ENCODE measurements at places on chromosomes 7 and 10.

DNA sequence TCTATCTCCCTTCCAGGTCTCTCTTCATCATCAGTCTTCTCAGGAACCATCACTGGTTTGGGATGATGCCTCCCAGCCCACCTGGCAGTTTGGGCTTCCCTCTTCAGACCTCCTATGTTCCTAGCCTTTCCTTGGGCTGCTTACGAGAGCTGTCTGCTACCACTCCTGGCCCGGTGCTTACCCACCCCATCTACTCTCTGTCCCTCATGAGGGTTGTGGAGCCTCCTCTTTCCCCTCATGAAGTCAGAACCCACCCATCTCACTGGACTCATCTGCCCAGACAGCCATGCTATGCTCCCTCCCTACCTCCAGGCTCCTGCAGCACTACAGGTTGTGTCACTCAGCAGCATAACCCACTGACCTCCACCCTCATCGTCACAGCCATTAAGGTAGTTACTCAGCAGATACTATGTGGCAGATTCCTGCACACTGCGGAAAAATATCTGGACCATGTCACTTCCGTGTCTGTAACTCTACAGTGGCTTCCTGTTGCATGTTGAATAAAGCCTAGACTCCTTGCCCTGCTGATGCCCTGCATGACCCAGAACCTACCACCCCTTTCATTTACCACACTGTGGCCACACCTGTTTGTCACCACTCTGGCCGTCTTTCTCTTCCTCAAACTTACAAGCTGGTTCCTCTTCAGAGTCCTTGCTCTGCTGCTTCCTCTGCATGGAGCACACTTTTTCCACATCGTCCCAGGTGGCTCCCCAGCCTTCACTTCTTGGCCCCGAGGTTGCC, 2.0 kb downstream of the DBNL start:
- DNase-seq: no peak

GRCh38 chr7:47225387-47226131, 356.4 kb downstream of the TNS3 start:
- DNase-seq: no peak

DNA sequence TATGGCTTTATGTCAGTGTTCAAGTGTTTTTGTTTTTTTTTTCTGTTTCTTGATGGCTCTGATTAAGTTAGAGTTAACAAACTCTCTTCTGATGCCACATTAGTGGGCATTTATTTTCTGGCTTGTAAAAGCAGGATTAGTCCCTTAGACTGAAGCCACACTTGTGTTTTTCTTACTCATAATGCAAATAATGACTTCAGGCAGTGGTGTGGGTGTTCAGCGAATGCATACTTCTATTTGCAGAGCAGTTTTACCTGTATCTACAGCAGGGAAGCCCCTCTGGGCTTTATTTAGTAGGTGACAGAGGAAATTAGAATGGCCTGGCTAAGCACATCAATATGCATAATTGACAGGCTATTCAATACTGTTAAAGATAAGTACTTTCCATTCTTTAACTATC, 79.9 kb downstream of the CNNM2 start:
- DNase-seq: no peak

DNA sequence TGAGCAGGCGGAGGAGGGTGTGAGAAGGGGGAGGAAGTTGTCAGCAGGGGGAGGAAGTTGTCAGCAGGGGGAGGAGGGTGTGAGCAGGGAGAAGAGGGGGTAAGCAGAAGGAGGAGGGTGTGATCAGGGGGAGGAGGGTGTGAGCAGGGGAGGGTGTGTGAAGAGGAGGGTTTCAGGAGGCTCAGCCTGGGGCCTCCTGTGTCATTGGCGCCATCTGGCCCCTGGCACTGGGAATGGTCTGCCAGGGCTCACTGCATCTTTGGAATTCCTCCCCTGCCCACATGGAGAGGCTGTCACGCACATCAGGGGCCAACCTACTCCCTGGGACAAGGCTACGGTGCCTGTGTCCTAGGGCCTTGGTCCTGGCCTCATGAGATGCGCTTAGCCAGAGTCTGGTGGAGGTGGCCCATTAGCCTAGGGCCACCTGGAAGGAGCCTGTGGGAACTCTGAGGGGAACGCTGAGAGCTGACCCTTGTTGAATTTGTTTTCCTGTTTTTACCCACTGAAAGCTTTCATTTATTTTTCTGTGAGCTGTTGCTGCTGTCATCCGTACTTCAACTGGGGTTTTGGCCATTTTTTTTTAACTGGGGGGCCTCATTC, 18.0 kb downstream of the CAMK2B start:
- DNase-seq: peak; percentile 54

- no peak for DNase-seq
Observed at GRCh38 chr7:158710651-158711102, 6.1 kb upstream of the NCAPG2 start.

- DNase-seq: peak; percentile 51
Observed at GRCh38 chr10:46544989-46545791, 11.3 kb downstream of the GPRIN2 start.

DNA sequence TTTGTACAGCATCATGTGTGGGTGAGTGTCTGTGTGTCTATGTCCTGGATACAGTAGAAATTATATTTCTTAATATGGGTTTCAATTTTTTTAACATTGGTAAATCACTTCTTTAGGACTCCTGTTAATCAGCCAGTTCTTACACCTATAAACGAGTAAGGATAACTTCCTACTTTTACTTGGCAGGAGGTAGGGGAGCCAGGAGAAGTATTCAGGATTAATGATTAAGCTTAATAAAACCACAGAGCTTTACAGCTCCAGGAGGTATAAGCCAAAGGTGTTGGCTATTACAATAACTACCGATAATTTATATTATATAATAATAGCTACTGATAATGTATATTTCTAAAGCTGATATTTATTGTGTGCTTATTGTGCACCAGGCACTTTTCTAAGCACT, 1.7 kb upstream of the FAM3C start:
- DNase-seq: no peak

GRCh38 chr10:131977323-131978096, 4.2 kb downstream of the BNIP3 start:
- no peak for DNase-seq

- DNase-seq: no peak
Observed at GRCh38 chr10:126384269-126384873, 3.9 kb downstream of the ADAM12 start.

- DNase-seq: no peak
Observed at GRCh38 chr7:107643407-107643806, 17.2 kb upstream of the SLC26A4 start.

DNA sequence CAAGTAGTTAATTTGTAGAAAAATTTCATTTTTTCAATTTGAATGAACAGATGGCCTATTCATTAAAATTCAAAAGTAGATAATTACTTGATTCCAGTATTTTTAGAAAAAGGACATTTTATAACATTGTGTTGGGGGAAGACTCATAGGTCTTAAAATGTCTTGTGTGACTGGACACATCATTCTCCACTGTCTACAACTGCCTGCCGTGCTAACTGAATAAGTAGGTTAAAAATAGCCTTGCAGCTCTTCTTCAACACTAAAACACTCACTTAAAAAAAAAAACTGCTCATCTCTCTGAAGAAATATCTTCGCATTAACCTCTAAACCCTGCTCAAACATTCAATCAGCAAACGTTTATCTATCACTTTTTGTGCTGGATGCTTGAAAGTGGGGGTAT, 253.8 kb downstream of the CSTF2T start:
- DNase-seq: no peak

- DNase-seq: no peak
Observed at GRCh38 chr10:97003151-97003803, 171.2 kb downstream of the LCOR start.

GRCh38 chr10:61825628-61826027, 75.9 kb upstream of the ARID5B start:
- DNase-seq: no peak

DNA sequence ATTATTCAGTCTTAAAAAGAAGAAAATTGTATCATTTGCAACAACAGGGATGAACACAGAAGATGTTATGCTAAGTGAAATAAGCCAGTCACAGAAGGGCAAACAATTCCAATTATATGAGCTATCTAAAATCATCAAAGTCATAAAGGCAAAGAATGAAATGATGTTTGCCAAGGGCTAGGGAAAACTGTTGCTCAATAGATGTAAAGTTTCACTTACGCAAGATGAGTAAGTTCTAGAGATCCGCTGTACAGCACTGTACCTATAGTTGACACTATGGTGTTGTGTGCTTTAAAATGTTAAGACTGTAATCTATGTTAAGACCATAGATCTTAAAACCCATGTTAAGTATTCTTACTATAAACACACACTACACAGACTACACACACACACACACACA, 904.6 kb upstream of the LRRN3 start:
- no peak for DNase-seq

DNA sequence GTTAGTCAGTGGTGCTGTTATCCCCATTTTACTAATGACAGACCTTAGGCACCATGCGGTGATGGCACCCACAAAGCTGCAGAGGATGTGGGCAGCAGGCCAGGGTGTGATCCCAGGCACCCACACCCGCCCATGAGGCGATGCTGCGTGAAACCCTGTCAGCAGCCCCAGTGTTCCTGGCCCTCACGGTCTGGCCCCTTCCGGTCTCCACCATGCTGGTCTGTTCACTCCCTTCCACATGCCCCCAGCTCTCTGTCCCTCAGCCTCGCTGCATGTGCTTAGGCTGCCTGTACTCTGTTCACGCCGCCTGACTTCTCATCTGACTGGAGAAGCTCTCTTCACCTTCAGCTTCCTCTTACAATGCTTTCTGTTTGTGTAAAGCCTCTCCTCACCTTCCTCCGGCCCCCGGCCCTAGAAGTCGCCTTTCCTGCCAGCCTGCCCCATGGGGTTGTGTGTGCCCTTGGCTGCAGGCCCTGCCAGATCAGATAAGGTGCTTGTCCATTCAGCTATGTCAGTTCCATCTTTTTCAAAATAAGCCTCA, 17.6 kb upstream of the ORAI2 start:
- peak; percentile 84 for DNase-seq

DNA sequence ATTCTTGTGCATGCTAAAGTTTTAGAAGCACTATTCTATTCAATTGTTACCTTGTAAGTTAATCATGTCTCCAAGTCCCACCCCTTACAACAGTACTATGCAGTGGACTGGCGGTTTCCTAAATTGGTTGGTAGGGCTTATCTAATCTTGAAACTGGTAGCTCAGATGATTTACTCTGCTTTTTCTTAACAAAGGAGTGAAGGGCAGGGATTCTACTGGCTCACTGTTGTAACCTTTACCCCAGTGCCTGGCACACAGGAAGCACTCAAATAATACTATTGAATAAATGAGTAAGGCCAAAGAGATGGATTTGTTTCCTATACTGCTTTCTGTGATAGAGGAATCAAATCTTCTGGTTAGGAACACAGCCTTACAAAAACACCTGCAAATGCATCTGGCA, 46.0 kb upstream of the CYCS start:
- DNase-seq: no peak

- DNase-seq: no peak
Observed at GRCh38 chr7:147803151-147803550, 787.4 kb upstream of the C7orf33 start.

GRCh38 chr10:85993140-85993539, 373.5 kb downstream of the GRID1 start:
- no peak for DNase-seq

DNA sequence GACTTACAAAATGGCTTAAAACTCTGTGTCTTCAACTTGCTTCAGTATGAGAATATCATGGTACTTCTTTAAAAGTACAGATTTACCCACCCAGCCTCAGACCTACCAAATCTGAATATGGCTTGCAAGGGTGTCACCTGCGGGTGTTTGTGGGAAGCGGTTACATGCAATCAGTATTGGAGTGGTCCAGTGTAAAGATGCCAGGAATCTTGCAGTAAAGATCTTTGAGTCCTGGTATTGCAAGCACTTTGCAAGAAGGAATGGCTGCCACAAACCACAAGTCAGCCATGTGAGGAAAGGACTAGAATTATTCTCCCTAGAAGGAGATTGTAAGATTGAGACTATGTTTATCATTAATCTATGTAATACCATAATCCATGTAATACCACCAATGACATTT, 115.1 kb downstream of the PON1 start:
- DNase-seq: no peak

- DNase-seq: no peak
Observed at GRCh38 chr7:115409682-115410433, 488.0 kb downstream of the MDFIC start.

DNA sequence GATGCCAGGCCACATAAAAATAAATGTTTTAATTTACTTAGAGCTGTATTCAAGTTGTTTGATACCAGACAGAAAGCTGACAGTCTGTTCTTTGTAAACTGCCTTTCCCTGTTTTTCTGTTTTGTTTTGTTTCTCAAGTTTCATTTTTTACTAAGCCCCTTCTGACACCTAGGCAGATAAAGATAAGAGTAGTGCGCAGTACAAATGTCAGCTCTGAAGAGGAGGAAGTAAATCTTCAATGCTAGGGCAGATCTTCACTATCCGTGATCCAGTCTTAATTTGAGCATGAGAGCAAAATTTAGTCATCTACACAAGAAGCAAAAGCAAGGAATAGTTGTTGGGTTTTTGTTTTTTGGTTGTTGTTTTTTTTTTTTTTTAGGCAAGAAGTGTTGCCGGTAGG, 27.3 kb downstream of the MTURN start:
- no peak for DNase-seq

- no peak for DNase-seq
Observed at GRCh38 chr7:8003077-8003476, 34.5 kb downstream of the GLCCI1 start.

DNA sequence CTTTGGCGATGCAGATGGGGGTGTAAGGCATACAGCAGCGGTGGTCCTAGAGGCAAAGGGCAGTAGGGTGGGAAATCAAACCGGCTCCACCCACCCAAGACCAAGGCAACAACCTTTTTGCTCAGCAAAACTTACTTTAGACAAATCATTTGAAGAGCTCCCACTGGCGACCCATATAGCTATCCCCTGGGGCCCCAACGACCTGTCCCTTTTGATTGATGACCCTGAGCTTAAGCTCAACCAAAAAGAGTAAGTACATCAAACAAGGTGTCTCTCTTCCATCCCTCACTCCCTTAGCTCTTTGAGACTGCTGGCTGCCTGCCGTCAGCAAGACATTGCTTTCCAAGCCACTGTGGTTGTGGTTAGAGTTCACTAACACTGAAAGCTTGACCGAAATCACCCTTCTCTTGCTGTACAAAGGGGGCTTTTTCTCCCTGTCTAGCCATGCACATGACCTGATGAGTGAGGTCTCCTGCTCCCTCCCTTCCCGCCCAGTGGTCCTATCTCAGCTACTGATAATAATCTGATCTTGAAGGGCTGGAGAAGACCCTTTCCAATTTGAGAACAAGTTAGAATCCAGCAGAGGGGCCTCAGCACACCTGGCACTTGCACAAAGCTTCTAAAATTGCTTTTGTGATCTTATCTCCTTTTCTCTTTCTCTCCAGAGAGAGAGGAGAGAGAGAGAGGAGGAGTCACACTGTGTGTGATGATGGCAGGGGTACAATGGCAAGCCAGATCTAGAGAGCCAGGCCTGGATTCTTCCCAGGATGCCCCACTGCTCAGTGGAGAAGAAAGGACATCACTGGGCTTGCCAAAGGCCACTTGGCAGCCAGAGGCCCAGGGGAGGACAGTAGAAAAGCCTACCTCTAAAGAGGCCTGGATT, 42.2 kb downstream of the XPNPEP1 start:
- DNase-seq: no peak

GRCh38 chr7:32403463-32404229, 86.5 kb downstream of the LSM5 start:
- DNase-seq: no peak

GRCh38 chr10:17062955-17063484, 66.6 kb downstream of the CUBN start:
- no peak for DNase-seq

- no peak for DNase-seq
Observed at GRCh38 chr7:113299748-113300147, 181.4 kb upstream of the SMIM30 start.

All from activated CD8-positive, alpha-beta memory T cell treated with anti-CD3 and anti-CD28 coated beads, Interleukin-2, amount 50 U/mL, for 48 hours (primary cell).